ENCODE measurements at places on chromosomes 6 and 20.

DNA sequence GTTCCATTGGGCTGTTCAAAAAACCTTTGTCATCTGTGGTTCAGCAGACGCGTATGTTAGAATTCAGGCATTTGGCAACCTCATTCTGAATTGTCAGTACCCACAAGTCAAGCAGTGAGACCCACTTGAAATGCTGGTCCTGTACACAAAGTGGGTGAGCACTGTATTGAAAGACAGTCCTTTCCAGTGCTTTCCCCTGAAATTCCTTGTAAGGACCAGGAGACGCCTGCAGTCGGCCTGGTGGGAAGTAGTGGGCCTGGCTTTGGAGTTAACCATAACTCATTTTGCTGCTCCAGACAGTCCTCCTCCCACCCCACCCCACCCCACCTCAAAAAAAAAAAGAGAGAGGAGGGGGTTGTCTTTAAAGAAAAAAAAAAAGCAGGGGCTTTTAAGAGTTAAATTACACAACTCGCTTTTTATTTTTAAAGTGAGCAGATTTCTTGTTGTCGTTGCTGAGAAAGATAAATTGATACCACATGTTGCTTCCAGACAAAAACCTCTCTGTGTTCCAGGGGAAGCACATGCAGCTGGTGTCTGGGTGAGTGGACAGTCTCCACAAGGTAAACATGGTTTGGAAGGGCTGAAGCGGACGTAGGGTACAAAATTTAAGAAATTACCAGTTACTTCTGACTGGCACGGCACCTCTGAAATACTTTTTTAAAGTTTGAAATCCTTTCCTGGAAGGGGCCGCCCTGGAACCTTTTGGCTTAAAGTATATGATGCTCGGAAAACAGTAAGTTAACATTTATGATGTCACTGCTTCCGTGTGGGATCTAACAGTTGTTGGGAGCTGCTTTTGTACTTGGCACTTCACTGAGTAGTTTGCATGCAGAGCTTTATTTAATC is 95.3 kb downstream of the FOXO3 start:
- no peak for DNase-seq

DNA sequence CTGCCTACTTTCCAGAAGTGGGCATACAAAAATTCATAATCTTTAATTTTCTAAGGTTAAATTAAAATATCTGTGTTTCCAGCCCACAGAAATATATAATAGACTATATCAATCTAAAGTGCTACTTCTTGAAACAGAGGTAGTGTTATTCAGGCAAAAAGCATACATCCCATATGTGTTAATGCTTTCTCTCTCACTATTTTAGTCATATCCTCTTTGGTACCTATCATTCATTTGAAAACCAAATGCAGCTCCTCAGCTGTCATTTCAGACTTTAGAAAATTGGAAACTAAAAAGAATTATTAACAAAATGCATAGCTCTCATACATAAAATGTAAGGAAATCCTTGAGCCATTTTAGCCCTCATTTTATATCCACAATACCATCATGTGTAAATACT is 925 bp downstream of the FHL5 start:
- no peak for DNase-seq

DNA sequence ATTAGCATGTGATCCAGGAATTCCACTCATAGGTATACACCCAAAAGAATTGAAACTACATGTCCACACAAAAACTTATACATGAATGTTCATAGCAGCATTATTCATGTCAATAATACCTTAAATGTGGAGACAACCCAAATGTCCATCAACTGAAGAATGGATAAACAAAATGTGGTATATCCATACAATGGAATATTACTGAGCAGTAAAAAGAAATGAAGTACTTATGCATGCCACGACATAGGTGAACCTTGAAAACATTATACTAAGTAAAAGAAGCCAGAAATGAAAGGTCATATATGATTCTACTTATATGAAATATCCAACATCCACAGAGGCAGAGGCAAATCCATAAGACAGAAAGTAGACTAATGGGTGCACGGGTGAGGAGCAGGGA is 159.9 kb downstream of the UNC5CL start:
- no peak for DNase-seq

- no peak for DNase-seq
Measured at GRCh38 chr6:156977527-156978291, 200.5 kb downstream of the ARID1B start.

- DNase-seq, result no peak
Measured at GRCh38 chr6:113626475-113626874, 230.7 kb upstream of the MARCKS start.

GRCh38 chr6:100447081-100447899 is 17.4 kb downstream of the SIM1 start:
- no peak for DNase-seq

- DNase-seq, result no peak
Measured at GRCh38 chr6:32375739-32376529, 4.2 kb upstream of the TSBP1 start.

- DNase-seq, result no peak
Measured at GRCh38 chr6:137089305-137089704, 44.5 kb upstream of the IL20RA start.

GRCh38 chr6:157789297-157789696 is 33.7 kb upstream of the SNX9 start:
- no peak for DNase-seq

- no peak for DNase-seq
Measured at GRCh38 chr20:60085551-60086132, 127.4 kb downstream of the CDH26 start.

- DNase-seq, result no peak
Measured at GRCh38 chr20:59977086-59977485, 18.9 kb downstream of the CDH26 start.
